Stomach (tissue), 19 donors: ENCODE measurements at places on chromosomes 16 and 17. TPM values are rescaled to one million over a fixed set of nuclear protein-coding genes. Genes with fewer than 3 reads are reported as not detected.

KCNH4 gene
- total RNA-seq = not detected

ABCC11 gene
- total RNA-seq = 0.73 TPM

GPR139 gene
- not detected for total RNA-seq

BCO1 gene
- total RNA-seq = 5.8 TPM

SEPTIN1 gene
- total RNA-seq = 6.2 TPM

GRCh38 chr16:30184891-30185682 lies 1.7 kb downstream of the CORO1A start:
- no peaks in the 10 kb centered on the region for H3K27me3 ChIP-seq
- DNase-seq = no peak
- H3K4me3 ChIP-seq = peak overlapping the region; percentile 65
- peaks cover 41% of the 10 kb centered on the region for H3K4me1 ChIP-seq
- peaks cover 7% of the 10 kb centered on the region for H3K36me3 ChIP-seq

DNA sequence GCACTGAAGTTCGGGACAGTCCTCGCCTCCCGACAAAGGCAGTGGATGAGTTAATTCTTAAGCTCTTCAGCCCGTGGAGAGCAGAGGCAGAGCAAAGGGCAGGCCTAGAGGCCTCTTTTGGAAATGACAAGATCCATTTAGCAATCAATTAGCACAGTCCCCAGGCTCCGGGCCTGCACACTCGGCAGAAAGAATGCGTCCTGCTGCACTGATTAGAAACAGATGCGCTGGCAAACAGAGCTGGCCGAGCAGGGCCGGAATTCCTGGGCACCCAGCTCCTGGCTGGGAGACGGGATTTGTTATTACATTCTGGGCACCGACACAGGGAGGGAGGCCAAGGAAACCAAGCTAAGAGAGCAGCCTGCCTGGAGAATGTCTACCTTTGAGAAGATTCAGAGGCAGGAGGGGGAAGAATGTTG lies 162.9 kb downstream of the COPRS start:
- no peak overlapping the region for H3K4me3 ChIP-seq
- peak; percentile 93 for DNase-seq
- H3K36me3 ChIP-seq = no peaks in the 10 kb centered on the region
- peaks cover 44% of the 10 kb centered on the region for H3K4me1 ChIP-seq
- no peaks in the 10 kb centered on the region for H3K27me3 ChIP-seq

GRCh38 chr17:48601539-48602425 lies 3.0 kb downstream of the HOXB6 start:
- H3K4me3 ChIP-seq = peak overlapping the region; percentile 25
- no peaks in the 10 kb centered on the region for H3K27me3 ChIP-seq
- no peak overlapping the region for H3K27ac ChIP-seq

- H3K27ac ChIP-seq = no peak overlapping the region
- H3K27me3 ChIP-seq = no peaks in the 10 kb centered on the region
- DNase-seq = no peak
- H3K4me3 ChIP-seq = no peak overlapping the region
These were observed 592.9 kb downstream of the MAF start for GRCh38 chr16:79007614-79008013.

GRCh38 chr17:66426397-66427033 lies 124.1 kb downstream of the PRKCA start:
- no peak overlapping the region for H3K4me3 ChIP-seq
- H3K27me3 ChIP-seq = no peaks in the 10 kb centered on the region
- DNase-seq = no peak
- no peaks in the 10 kb centered on the region for H3K36me3 ChIP-seq
- H3K27ac ChIP-seq = no peak overlapping the region
- H3K4me1 ChIP-seq = peaks cover 5% of the 10 kb centered on the region

DNA sequence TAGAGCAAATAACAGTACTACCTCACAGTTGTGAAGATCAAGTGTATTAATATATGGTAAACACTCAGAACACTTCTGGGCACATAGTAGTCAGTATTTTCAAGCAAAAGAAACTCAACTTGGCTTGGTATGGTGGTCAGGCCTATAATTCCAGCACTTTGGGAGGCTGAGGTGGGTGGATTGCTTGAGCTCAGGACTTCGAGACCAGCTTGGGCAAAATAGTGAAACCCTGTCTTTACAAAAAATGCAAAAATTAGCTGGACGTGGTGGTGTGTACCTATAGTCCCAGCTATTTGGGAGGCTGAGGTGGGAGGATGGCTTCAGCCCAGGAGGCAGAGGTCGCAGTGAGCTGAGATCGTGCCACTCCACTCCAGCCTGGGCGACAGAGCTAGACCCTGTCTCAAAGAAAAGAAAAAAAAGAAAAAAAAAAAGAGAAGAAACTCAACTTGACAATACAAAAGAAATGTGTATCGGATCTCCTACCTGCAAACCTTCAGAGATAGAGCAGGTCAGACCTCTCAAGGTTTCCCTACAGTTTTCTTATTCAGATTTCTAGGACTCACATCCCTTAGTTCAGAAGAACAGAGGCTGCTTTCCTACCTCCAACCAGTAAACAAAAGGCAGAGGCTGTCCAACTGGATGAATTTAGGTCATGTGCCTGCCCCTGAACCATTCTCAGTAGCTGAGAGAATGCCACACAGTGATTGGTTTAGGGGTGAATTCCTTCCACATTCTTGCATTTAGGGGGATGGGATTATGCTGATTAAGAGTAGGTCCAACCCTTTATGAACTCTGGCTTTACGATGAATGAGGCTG lies 1.7 kb upstream of the KPNA2 start:
- H3K4me1 ChIP-seq = peaks cover 8% of the 10 kb centered on the region
- H3K36me3 ChIP-seq = no peaks in the 10 kb centered on the region
- DNase-seq = peak; percentile 61

GRCh38 chr17:67246653-67247415 lies 1.8 kb upstream of the HELZ start:
- peak overlapping the region; percentile 93 for H3K27ac ChIP-seq
- H3K4me3 ChIP-seq = peak overlapping the region; percentile 77

GRCh38 chr17:47180337-47180736 lies 8.8 kb downstream of the CDC27 start:
- H3K27me3 ChIP-seq = no peaks in the 10 kb centered on the region
- DNase-seq = no peak
- no peak overlapping the region for H3K27ac ChIP-seq
- H3K36me3 ChIP-seq = peaks cover 11% of the 10 kb centered on the region
- H3K4me3 ChIP-seq = no peak overlapping the region
- H3K4me1 ChIP-seq = no peaks in the 10 kb centered on the region

DNA sequence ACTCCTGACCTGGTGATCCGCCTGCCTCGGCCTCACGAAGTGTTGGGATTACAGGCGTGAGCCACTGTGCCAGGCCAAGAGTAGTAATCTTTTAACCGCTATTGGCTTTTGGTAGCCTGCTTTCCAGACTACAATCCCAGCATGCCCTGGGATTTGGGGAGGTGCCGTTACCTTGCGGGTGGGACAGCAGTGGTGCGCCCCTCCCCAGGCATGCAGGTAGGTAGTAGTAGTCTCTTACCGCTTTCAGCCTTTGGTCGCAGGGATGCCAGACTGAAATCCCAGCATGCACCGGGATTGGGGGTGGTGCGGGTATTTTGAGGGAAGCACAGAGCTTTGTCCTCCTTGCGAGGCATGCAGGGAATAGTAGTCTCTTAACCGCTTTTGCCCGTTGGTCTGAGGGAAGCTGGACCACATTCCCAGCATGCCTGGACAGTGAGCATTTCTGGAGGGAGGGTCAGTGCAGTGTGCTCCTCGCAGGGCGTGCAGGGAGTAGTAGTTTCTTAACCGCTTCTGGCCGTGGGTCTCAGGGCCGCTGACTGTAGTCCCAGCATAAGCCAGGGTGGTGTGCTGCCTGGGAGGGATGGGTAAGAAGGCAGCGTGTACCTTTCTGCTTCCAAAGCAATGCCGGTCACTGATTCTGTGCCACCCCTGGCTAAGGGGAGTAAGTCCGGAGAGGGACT lies 1686.8 kb downstream of the TP53TG3F start:
- H3K27ac ChIP-seq = no peak overlapping the region
- no peaks in the 10 kb centered on the region for H3K4me1 ChIP-seq
- no peak for DNase-seq
- H3K36me3 ChIP-seq = no peaks in the 10 kb centered on the region
- H3K27me3 ChIP-seq = no peaks in the 10 kb centered on the region

- H3K27me3 ChIP-seq = no peaks in the 10 kb centered on the region
- H3K4me3 ChIP-seq = no peak overlapping the region
- H3K36me3 ChIP-seq = peaks cover 8% of the 10 kb centered on the region
- H3K4me1 ChIP-seq = peaks cover 7% of the 10 kb centered on the region
These were observed 39.9 kb downstream of the BAIAP2 start for GRCh38 chr17:81074875-81075274.

DNA sequence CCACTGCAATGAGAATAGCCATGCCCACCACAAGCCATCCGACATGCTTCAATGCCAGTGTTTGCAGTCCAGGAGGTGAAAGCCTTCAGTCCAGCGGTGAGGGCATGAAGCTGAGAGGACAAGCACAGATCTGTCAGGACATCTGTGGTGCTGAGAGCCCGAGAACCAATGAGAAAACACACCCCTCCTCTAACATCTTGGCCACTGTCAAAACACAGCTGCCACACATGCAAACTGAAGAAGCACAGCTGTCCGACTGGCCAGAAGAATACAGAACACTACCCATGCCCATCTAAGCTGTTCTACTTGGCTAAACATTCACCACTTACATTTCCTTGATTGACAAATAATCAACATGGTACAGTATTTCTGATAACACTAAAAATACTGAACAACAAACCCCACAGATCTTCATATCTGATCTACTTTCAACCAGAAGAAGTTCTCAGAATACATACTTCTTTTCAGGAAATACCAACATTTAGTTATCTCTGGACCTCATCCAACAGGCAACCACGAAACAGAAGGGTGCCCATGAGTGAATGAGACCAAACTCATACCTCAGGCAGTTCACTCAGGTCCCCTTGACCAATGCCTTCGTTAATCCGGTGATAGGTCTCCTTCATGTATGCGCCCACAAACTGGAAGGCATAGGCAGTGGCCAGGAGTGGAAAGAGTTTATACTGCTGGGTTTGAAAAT lies 10.2 kb upstream of the FBF1 start:
- no peaks in the 10 kb centered on the region for H3K27me3 ChIP-seq
- no peak overlapping the region for H3K27ac ChIP-seq
- no peaks in the 10 kb centered on the region for H3K4me1 ChIP-seq
- no peak overlapping the region for H3K4me3 ChIP-seq
- no peak for DNase-seq
